ENCODE measurements at places on chromosomes 1 and 21. TPM values are rescaled to one million over a fixed set of nuclear protein-coding genes. Genes with fewer than 3 reads are reported as not detected.

The DOP1B gene
- 7.8 TPM for total RNA-seq

The RIPPLY3 gene
- 0.11 TPM for total RNA-seq

The MCOLN2 gene
- total RNA-seq, result 10.2 TPM

The PLA2G2A gene
- total RNA-seq, result 4.3 TPM

The FAAH gene
- total RNA-seq, result 3.7 TPM

The GUCA2B gene
- not detected for total RNA-seq

The RNU1-3 gene
- under 0.01 TPM for total RNA-seq

Data from articular chondrocyte of knee joint (primary cell).